ENCODE measurements at places on chromosomes 5 and 9.

DNA sequence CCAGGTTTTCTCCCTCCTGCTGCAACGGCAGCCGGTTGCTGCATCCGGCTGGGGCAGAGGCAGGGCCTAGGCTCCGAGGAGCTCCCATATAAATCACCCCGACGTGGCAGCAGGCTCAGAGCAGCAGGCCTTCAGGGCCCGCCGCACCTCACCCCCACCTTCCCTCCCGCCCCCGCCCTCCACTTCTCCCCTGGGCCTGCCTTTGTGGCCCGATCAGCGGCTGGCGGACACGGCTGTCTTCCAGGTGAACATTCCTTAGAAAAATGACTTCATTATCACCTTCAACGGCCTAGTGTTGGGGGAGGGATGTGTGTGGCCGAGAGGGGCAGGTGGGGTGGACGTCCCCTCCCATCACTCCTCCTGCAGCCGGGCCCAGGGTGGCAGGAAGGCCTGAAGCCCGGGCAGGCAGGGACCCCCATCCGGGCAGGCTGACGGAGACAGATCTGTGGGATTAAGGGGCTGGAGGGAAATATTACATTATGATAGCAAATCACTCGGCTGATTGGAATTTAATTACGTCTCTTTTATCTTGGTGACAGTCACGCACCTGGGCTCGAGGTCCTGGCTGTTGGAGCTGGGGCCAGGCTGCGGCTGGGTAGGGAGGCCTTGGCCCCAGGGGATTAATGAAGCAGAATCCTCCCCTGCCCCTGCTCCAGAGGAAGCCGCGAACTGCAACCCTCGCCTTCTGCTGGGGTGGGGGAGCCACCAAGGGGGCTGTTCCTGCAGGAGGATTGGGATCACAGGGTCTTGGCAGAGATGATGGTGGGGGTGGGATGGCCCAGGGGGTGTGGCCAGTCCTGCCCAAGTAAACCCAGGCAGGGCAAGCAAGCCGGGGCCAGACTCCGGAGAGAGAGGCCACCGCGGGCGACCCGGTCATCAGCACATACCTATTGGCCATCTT is 38.4 kb upstream of the RXRA start:
- peak; percentile 36 for DNase-seq

GRCh38 chr5:82147860-82148573 is 130.1 kb downstream of the RPS23 start:
- DNase-seq: no peak

DNA sequence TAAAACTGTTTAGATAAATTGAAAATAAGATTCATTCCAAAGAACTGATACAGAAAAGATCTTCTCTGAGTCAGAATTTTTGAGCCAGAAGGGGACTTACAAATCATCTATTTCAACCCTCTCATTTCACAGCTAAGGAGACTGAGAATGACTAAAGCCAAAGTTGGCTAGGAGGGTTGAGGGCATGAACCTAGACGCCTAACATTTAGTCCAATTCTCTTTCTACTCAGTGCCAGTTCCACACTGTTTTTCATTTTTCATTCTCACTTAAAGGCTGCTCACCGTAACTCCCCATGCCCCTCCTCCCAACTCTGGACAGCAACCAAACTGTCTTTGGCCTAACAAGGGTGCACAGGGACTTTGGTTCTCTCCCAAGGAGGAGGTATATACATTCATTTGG is 364.0 kb downstream of the NDUFS4 start:
- no peak for DNase-seq

GRCh38 chr5:1950708-1951103 is 68.0 kb upstream of the IRX4 start:
- peak; percentile 44 for DNase-seq

DNA sequence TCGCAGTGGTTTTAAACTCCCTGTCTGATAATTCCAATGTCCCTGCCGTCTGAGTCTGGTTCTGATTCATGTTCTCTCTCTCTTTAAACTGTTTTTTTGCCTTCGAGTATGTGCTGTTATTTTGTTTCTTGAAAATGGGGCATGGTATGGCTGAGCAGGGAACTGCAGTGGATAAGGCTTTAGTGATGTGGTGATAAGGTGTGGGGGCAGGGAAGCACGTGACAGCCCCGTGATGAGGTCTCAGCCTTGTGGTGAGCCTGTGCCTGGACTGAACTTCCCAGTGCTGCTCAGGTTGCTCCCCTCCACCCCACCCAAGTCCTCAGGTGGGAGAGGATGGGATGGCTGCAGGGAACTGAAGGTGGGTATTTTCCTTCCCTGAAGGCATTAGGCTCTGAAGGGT is 5.5 kb upstream of the ZNF354B start:
- no peak for DNase-seq

DNA sequence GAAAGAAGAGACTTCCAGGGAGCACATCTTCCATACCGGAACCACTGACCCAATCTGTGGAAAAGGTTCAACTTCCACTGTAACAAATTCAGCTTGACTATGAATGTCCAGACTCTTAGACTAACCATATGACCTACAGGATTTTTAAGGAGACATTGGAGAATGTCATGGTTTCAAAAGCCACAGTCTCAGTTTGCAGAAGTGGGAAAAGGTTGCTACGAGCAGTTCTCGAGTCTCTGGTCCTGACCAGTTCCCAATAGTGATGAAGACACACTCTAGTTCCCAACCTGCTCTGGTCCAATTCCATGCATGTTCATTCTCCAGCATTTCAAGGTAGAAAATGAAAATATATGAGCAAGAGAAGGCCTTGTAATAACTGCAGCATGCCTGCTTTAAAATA is 158.0 kb downstream of the MAPKAP1 start:
- no peak for DNase-seq

DNA sequence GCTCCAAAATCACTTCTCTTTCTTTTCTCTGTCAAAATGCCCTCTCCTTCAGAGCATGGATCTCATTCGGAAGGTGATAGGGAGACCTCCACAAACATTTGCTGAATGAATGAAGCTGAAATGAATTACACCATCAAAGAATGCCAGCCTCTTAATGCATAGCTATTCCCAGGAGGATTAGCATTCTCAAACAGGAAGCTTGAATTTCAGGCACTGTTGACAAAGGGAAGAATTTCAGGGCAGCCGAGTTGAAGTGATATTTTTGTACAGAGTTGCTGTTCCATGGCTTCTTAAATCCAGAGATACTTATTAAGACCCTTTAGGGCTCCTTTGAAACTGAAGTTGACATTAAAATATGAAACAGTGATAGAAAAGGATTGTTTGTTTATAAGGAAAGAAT is 18.8 kb downstream of the HBEGF start:
- DNase-seq: no peak

GRCh38 chr5:157184117-157184670 is 3.6 kb downstream of the ITK start:
- no peak for DNase-seq

DNA sequence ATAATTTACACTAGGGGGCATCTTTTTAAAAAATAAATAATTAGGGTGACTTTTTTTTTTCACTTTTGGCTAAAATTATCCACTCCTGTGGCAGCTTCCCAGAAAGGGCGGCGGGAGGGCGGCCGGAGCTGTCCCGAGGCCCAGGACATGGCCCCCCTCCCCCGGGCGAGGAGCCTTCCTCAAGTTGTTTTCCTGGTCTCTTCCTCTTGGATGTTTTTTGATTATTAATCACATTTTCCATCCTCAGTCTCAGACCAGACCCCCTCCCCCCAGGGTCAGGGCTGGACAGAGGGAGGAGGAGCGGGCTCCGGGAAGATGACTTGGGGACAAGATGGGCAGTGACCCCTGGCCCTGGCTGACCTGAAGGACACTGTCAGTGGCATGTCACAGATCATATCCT is 4.7 kb upstream of the CNTFR start:
- no peak for DNase-seq

DNA sequence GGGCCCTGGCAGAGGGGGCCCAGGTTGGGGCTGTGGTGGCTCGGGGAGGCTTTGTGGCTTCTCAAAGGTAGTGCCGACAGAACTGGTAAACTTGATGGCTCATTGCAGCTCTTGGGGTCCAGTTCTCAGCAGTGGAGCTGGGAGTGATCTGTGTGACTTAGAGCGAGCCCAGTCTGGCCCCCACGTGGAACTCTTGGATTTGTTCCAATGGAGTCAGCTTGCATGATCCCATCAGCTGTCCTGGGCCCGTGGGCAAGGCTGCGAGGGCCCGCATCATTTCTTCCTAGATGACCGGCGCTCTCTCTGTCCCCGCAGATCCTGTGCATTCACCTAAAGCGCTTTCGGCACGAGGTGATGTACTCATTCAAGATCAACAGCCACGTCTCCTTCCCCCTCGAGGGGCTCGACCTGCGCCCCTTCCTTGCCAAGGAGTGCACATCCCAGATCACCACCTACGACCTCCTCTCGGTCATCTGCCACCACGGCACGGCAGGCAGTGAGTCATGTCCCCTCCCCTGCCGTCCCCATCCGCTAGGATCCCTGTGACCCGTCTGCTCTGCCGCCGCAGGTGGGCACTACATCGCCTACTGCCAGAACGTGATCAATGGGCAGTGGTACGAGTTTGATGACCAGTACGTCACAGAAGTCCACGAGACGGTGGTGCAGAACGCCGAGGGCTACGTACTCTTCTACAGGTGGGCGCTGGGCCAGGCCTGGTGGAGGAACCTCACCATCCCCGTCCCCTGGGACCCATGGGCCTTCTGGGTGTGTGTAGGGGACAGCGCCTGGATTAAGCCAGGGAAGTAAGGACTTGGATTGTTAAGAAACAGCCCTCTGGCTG is 39.2 kb downstream of the USP20 start:
- DNase-seq: no peak

DNA sequence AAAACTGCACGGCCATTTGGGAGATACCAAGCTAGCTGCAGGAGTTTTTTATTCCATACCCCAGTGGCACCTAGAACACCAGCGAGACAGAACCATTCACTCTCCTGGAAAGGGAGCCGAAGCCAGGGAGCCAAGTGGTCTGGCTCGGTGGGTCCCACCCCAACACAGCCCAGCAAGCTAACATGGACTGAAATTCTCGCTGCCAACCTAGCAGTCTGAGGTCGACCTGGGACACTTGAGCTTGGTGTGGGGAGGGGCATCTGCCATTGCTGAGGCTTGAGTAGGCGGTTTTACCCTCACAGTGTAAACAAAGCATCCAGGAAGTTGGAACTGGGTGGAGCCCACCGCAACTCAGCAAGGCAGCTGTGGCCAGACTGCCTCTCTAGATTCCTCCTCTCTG is 108.9 kb upstream of the CHD1 start:
- no peak for DNase-seq

GRCh38 chr5:171543148-171543815 is 123.8 kb downstream of the FGF18 start:
- no peak for DNase-seq

DNA sequence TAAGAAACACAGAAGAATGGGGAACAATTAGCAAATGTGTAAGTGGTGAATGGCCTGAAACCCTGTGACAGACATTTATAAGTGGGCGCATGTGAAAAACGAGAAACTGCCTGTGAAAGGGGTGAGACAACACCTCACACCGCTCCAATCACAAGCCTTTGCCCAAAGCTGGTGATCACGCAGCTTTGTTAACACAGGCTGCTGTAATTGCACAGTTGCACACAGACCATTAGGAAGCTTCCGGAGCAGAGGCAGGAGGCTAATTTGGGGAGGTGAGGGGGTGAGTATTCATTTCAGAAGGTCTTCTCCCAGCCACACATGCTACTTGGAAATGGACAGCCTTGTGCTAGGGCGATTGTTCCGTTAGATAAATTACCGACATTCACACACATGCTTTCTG is 294.0 kb downstream of the MED10 start:
- no peak for DNase-seq

DNA sequence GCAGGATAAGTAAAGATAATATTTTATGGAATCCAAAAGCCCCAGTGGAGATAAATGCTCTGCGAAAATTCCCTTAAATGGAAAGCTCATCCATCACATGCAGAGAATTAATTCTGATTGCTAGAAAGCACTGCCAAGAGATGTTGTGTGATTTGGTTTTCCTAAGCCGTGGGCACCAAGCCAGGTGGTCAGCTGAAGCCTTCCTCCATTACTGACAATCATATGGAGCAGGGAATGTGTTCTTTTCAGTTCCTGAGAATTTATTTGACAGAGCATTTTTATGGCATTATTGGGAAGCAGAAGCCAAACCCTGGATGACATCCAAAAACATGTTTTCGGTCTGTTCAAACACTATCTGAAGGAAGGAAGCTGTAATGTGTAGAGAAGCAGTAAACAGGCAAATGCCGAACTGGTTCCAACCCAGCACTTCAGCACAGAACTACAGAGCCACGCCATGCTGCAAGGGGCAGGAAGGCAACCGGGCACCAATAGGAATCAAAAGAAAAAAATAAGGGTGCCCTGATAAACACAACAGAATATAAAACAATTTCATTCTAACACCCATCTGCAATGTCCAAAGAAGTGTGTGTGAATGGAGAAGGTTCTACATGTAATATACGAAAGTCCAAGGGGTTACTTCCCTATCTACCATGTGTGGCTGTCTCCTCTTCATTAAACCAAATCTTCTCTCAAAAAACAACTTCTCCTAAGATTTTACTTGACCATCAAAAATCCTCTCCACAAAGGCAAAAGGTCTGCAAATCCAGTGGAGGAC is 12.3 kb downstream of the ARSB start:
- no peak for DNase-seq

DNA sequence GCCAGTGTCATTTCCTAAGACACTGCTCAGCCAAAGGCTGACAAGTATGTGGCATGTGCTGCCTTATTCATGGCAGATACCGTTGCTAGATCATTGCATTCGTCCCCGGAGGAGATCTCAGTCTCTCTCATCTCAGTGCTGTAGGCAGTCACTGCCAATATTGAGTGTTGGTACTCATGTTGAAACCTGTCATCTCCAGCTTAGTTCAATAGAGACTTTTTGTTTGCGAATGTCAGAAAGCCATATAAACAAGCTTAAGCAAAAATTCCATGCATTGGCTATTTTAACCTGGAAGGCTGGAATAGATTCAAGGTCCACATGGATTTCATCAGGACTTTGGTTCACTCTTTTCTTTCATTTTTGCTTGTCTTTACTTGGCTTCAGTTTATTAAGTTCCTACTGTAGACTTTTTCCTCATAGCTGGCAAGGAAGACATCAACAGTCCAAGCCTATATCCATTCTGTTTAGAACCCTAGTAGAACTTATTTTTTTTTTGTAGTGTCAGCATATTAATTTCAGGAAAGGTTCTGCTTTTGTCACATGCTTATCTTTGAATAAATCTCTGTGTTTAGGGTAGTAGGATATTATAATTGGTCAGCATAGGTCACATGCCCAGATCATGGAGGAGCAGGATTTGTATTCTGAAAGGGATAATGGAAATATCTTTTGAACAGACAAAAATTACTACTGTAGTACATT is 66.8 kb downstream of the FCHO2 start:
- peak; percentile 25 for DNase-seq

DNA sequence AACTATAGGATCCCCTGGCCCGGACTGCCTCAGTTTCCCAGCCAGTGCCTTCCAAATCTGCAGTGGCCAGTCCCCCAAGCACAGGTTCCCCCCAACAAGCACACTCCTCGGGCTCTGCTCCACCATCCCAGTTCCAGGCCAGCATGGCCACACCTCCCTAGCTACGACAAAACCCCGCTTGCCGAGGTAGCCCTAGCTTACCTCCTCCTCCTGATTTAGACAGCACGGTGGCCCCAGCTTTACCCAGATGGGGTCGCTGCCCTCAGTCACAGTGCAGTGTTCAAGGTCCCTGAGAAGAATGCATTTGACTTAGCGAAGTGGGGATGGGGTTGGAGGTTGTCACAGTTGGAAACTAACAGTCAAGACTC is 40.8 kb upstream of the GARNL3 start:
- DNase-seq: no peak

GRCh38 chr9:16407617-16408016 is 462.9 kb downstream of the BNC2 start:
- DNase-seq: no peak

- no peak for DNase-seq
Observed at GRCh38 chr5:165775111-165775510, 2269.7 kb downstream of the MAT2B start.

- no peak for DNase-seq
Observed at GRCh38 chr5:151483176-151483575, 35.8 kb downstream of the SLC36A1 start.

Measured in RWPE1 (cell line).